Mucosa of gallbladder (tissue), 1 donor: ENCODE measurements at places on chromosomes 4 and X. TPM values are rescaled to one million over a fixed set of nuclear protein-coding genes. Genes with fewer than 3 reads are reported as not detected.

MMRN1 gene
- total RNA-seq, result 12.5 TPM

PRR32 gene
- not detected for total RNA-seq

DMRTC1 gene
- not detected for total RNA-seq

NAP1L2 gene
- total RNA-seq, result 4.4 TPM

CYBB gene
- 41.8 TPM for total RNA-seq

DCAF8L2 gene
- total RNA-seq, result not detected
